ENCODE measurements at places on chromosomes 2 and 18.

DNA sequence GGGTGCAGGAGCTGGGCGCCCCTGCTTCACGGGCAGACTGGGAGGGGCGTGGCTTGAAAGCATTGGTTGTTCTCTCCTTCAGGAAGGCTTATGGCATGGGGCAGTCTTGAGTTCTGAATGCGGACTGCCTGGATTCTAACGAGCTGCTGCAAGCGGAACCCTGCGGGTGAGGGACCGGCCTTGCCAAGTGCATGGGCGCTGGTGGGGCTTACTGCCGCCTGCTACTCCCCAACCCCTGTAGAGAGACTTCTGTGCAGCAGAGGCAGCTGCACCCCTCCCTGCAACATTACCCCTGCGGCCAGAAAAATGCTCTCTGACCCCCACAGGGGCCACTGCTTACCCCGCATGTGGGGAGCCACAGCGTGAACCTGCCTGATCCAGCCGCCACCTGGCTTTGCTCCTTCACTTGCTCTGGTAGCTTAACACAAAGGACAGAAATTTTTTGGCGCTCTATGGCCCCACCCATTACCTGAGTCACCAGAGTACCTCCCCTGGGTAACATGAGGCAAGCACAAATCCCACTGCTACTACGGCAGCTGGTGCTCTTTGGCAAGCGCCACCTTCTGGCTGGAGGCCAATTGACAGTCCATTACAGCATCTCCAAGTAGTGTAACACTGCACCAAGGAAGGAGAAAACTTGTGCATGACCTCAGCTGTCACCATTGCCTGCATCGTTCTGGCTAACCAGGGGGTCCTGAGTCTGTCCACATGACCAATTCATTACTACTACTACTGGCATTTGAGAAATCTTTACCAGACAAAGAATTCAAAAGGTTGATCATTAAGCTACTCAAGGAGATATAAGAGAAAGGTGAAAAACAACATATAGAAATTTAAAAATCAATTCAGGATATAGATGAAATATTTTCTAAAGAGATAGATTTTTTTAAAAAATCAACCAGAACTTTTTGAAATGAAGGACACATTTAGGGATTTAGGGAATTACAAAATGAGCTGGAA lies 35.4 kb downstream of the MYL12B start:
- H3K4me3 ChIP-seq, result peak overlapping the region; percentile 96
- H3K4me1 ChIP-seq, result peaks cover 4% of the 10 kb centered on the region
- no peaks in the 10 kb centered on the region for H3K36me3 ChIP-seq
- peaks cover 15% of the 10 kb centered on the region for H3K27me3 ChIP-seq
- peak; percentile 88 for DNase-seq

- no peak overlapping the region for H3K4me3 ChIP-seq
- no peak for DNase-seq
- H3K36me3 ChIP-seq, result peaks cover 1% of the 10 kb centered on the region
- H3K27me3 ChIP-seq, result no peaks in the 10 kb centered on the region
These were observed 114.7 kb downstream of the CSRNP3 start for GRCh38 chr2:165584126-165584654.

GRCh38 chr18:47870605-47871004 lies 59.9 kb downstream of the SMAD2 start:
- no peak for DNase-seq
- peak overlapping the region; percentile 17 for H3K27ac ChIP-seq
- peaks cover 8% of the 10 kb centered on the region for H3K4me1 ChIP-seq
- H3K27me3 ChIP-seq, result no peaks in the 10 kb centered on the region
- H3K4me3 ChIP-seq, result no peak overlapping the region
- peaks cover 18% of the 10 kb centered on the region for H3K36me3 ChIP-seq

DNA sequence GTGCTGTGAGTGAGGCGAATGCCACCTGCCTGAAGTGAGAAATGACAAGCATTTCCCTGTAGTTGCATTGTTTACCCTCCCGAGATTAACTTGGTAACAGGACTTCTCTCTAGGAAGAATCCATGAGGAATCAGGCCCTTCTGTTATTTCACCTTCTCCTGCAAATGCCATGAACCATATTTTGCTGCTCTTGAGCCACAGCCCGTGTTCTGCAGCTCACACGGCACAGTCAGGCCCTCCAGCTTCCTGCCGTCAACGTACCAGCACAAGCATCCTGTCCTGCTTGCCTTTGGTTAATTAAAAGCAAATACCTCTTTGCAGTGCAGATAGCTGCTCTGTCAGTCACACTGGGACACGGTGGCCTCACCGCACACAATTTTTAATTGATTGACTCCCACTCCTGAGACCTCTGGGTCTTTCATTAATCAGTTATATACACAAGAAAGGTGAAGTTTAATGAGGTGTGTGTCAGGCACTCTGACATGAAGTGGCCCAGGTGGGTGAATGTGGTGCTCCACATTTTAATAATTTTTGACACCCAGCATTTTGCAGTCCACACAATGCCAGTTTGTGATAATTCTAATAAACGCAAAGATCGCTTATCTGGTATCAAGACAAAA lies 95.3 kb upstream of the ASB18 start:
- H3K27me3 ChIP-seq, result peaks cover 8% of the 10 kb centered on the region
- H3K4me1 ChIP-seq, result no peaks in the 10 kb centered on the region
- no peak overlapping the region for H3K4me3 ChIP-seq
- H3K27ac ChIP-seq, result no peak overlapping the region
- DNase-seq, result no peak

DNA sequence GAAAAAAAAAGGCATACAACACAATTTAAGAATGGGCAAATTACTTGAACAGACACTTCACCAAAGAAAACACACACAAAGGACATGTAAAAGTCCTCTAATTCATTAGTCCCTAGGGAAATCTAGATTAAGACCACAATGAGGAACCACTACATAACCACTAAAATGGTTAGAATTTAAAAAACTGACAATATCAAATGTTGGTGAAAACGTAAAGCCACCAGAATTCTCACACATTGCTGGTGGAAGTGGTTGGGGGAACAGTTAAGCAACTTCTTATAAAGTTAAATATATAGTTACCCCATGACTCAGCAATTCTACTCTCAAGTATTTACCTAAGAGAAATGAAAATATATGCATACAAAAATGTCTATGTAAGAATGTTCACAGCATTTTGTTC lies 11.8 kb downstream of the RTN4 start:
- no peaks in the 10 kb centered on the region for H3K27me3 ChIP-seq
- H3K4me3 ChIP-seq, result no peak overlapping the region
- H3K27ac ChIP-seq, result no peak overlapping the region
- peaks cover 26% of the 10 kb centered on the region for H3K4me1 ChIP-seq

GRCh38 chr2:2570871-2571270 lies 239.8 kb upstream of the MYT1L start:
- no peak overlapping the region for H3K27ac ChIP-seq
- no peak for DNase-seq
- no peaks in the 10 kb centered on the region for H3K4me1 ChIP-seq
- peaks cover 1% of the 10 kb centered on the region for H3K27me3 ChIP-seq
- H3K36me3 ChIP-seq, result no peaks in the 10 kb centered on the region
- no peak overlapping the region for H3K4me3 ChIP-seq

DNA sequence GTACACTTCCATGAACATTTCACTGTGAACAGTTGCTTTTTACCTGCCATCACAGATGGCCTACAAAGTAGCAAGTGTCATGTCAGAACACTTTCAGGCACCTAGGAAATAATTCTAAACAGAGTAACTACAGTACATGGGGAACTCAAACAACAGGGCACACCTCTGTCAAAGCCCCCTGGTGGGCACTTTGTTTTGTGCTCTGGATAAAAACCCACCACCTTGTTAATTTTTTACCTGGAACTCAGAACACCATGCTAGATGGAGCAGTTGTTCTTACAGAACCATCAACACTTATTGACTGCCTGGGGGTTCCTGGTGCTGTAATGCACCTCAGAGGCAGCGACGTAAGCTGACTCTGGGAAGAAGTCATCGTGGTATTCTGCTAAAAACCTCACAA lies 2.3 kb downstream of the MSL3B start:
- DNase-seq, result no peak
- peaks cover 3% of the 10 kb centered on the region for H3K4me1 ChIP-seq
- H3K4me3 ChIP-seq, result no peak overlapping the region
- no peaks in the 10 kb centered on the region for H3K27me3 ChIP-seq
- peaks cover 7% of the 10 kb centered on the region for H3K36me3 ChIP-seq

GRCh38 chr2:38933653-38934052 lies 44.0 kb downstream of the ARHGEF33 start:
- DNase-seq, result no peak
- H3K4me1 ChIP-seq, result peaks cover 4% of the 10 kb centered on the region
- H3K4me3 ChIP-seq, result no peak overlapping the region
- H3K36me3 ChIP-seq, result no peaks in the 10 kb centered on the region

- no peak for DNase-seq
- peak overlapping the region; percentile 82 for H3K27ac ChIP-seq
- H3K36me3 ChIP-seq, result peaks cover 1% of the 10 kb centered on the region
- H3K27me3 ChIP-seq, result no peaks in the 10 kb centered on the region
- peaks cover 11% of the 10 kb centered on the region for H3K4me1 ChIP-seq
- no peak overlapping the region for H3K4me3 ChIP-seq
These were observed 98.1 kb downstream of the FAM210A start for GRCh38 chr18:13628211-13628610.

Measured in memory B cell (primary cell).